Kidney tubule cell (primary cell): ENCODE measurements at places on chromosomes 4 and X.

- no peak for DNase-seq
Observed at GRCh38 chr4:108370291-108371141, 201.8 kb upstream of the LEF1 start.

GRCh38 chrX:109187473-109188168 is 294.3 kb downstream of the GUCY2F start:
- DNase-seq = no peak

- no peak for DNase-seq
Observed at GRCh38 chr4:22932326-22932725, 239.6 kb downstream of the GBA3 start.

GRCh38 chr4:73668782-73669201 is 48.6 kb upstream of the RASSF6 start:
- DNase-seq = peak; percentile 66

DNA sequence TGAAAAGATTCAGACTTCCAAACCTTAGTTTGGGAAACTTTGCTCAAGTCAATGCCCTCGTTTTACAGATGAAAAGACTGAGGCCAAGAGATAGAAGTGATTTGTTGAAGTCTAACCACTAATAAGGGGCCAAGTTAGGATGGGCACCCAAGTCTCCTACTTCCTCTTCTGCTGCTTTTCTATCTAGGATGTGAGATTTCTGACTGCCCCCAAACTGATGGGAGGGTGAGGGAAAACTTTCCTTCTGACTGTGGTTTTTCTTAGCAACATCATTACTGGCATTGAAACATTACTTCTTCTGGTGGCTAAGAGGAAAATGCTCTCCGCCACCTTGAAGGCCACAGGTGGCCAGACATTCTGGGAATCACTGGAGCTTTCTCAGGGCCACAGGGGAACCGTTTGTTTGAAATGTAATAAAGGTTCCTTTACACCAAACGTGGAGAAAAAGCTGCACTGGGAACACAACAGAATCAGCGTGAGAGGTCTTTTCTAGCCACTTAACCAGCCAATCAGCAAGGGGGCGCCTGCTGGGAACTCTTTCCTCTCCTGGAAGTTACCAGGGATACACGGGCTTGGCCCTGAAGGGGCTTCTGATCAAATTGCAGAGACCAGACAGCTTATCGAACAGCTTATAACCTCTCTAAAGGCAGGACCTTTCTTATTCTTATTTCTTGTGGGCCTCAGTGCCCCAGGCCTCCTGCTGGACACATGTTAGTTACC is 115.9 kb upstream of the TEX13D start:
- no peak for DNase-seq

GRCh38 chr4:152640058-152640921 is 39.5 kb downstream of the TMEM154 start:
- peak; percentile 18 for DNase-seq

DNA sequence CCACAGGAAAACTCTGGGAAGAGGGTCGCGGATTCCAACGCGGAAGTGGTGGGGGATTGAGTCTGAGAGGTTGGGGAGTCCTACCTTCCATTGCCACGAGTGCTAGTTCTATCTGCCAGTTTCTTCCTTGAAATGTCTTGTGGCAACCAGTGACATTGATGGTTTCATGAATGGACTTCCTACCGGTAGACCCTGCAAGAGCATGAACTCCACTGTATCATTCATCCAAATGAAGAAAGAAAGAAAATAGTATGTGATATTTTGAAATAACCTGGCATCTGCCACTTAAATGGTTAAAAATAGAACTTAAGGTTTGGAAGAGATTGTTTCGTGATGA is 1.1 kb upstream of the SLC10A7 start:
- DNase-seq = no peak

DNA sequence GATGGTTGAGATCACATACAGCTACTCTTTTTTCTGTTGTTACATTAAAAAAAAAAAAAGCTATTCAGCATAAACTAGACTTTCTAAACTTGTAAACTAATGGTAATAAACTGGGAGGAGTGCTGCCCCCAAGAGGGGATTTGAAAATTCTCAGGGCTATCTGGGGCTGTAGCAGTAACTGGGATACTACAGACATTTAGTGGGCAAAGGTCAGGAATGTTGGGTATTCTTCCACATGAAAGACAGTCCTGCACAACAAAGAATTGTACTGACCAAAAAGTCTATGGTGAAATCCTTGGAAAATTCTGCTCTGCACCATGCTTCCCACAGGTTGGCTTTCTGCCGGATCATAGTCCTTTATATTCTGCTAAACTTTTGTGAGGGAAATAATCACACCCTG is 232.6 kb upstream of the BOD1L1 start:
- DNase-seq = no peak

DNA sequence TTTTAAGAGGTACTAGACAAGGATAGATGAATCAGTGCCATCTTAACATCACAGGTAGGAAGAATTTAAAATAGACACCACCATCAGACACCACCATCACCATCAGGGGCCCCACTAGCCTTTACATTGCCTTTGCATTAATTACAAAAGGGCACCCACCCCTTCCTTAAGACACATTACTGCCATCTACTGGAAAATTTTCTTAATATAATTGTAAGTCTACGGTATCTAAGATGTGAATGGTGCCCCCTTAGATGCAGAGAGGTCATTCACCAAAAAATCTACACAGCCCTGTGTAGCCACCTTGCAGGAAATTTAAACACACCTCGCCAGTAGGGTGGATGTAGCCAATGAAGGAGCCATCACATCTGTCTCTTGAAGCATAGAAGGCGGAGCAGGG is 184.1 kb downstream of the MID1IP1 start:
- DNase-seq = no peak

DNA sequence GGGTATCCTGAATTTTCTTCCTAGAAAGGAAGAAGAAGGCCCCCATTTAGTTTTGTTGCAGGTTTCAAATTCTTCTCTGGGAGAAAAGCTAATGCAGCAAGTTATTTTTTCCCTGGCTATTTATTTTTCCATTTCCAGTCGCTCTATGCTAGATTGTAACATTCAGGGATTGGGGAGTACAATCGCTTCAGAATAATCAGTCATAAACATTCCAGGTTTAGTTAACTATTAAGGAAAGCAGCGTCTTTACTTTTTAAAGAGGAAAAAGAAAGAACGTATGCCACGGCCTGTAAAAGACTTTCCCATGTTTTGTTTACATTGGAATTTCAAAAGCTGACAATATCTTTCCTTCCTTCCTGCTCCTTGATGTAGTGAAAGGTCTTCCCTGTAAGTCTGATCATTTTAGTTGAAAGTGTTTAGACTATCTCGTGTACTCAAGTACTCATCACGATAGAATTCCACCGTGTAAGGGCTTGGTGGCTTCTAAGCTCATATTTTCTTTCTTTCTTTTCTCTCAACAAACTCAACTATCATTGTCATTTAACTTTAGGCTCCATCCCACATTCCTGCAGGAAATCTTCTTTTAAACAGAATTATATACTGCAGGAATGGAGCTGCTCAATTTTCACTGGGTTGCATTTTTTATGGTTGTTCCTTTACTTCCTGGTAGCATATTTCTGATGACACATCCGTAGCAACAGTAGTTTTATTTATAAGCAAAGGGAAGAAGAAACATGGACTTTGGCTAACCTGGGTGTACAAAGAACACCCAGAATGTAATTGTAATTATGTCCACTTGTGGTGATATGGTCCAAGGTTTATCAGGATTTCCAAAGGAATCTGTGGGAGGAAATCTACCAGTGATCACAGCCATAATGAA is 213.1 kb upstream of the FAT1 start:
- peak; percentile 96 for DNase-seq

GRCh38 chr4:1727117-1728031 is 6.1 kb downstream of the TACC3 start:
- peak; percentile 99 for DNase-seq

DNA sequence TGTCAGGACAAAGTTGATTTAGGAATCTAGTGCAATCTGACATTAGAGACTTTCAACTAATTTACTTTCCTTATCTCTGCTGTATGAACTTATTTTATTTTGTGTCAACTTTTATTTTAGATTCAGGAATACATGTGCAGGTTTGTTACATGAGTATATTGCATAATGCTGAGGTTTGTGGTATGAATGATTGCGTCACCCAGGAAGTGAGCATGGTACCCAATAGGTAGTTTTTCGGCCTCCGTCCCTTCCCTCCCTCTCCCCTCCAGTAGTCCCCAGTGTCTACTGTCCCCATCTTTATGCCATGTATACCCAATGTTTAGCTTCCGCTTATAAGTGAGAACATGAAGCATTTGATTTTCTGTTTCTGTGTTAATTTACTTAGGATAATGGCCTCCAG is 68.7 kb upstream of the TEX13D start:
- DNase-seq = no peak

- DNase-seq = peak; percentile 55
Observed at GRCh38 chrX:35166023-35166422, 223.4 kb downstream of the FAM47B start.

DNA sequence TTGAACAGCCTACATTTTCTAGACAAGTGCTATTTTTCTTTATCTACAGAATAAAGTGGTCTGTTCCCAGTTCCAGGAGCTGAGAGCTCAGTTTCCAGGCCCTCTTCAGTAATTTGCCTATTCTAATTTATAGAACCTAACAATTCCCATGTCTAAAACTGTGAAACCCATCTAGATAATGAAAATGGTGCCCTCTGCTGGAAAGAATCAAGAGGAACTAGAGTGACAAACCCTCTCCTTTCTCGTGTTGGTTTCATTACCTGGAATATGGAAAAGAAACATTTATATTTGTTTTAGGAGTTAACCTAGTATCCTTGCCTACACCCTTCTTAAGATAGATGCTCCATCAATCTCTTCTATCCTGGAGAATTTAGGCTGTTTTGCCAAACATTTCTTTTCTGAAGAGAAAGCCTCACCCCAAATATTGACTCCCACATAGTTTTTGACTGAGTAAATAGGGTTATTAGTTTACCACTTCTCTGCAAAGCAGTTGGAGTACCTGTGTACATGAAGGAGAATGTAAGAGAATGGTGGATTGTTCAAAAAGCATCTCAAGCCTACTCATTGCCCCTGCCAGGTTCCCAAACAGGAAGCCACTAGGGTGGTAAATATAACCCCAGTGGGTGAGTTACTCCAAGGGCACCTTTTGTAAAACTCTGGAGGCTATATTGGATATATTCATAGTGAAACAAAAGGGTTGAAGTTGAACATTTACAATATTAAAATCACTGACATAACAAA is 121.6 kb downstream of the RASL11B start:
- peak; percentile 67 for DNase-seq

DNA sequence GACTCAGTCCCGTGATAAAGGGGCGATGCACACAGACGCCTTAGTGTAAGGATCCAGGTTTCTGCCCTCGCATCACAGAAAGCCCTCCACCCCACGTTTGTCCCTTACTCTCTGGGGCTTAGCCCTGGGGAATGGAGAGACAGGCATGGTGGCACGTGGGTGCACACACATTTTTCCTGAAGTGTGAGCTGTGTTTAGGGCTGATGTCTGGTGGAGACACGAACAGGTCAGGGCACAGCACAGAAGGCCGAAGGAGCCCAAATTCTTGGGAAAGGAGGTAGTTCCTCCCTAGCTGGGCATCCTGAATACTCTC is 84.3 kb upstream of the DHRSX start:
- DNase-seq = no peak

GRCh38 chr4:8844976-8845690 is 26.5 kb downstream of the HMX1 start:
- no peak for DNase-seq

DNA sequence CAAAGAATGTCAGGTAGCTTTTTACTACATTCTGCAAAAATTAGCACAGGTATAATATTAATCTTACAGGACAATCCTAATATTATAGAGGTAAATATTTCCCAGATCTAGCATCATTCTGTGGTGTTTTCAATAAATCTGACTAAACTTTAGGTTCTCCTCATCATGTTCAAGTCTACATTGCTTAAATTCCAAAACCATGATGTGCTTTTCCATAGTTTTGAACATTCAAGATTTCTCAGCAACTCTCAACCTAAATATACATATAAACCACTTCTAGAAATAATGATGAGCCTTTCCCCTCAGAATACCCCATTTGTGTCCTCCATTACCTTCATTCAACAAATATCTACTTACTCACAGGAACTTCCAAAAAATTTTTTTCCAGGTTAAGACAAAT is 23.1 kb downstream of the EIF4E start:
- DNase-seq = no peak

GRCh38 chr4:147447786-147448185 is 33.1 kb upstream of the EDNRA start:
- DNase-seq = peak; percentile 44

- DNase-seq = no peak
Observed at GRCh38 chr4:7151668-7152227, 40.6 kb upstream of the SORCS2 start.

DNA sequence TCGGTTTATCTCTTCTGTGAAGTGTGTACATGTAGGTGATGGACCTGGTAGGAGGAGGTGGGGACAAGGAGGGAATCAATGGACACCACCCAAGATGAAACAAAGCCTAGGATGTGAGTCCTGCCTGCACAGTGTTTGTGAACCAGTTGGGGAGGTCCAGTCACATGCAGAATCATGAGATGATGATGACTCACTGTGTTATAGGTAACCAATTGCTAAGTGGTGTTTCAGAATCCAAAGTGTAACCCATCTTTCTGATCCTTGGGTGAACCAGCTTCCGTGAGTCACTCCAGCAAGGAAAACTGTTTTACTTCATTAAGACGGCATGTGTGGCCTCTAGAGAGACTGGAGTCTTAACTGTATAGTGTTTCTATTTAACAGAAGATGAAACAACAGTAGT is 57.9 kb upstream of the HPF1 start:
- peak; percentile 98 for DNase-seq

GRCh38 chrX:119871599-119872395 is at the start of the genes NDUFA1 and RNF113A:
NDUFA1 (plus strand) TSS chrX:119871832; CDS start chrX:119871912, 80 bp downstream.
RNF113A (minus strand) TSS chrX:119871733; CDS start chrX:119871613, 120 bp downstream.
- DNase-seq = peak; percentile 90

- no peak for DNase-seq
Observed at GRCh38 chr4:26786916-26787315, 73.7 kb upstream of the STIM2 start.

- no peak for DNase-seq
Observed at GRCh38 chr4:7585768-7586167, 151.0 kb upstream of the PSAPL1 start.

GRCh38 chrX:150200820-150201287 is 162.3 kb upstream of the MAMLD1 start:
- DNase-seq = peak; percentile 99

DNA sequence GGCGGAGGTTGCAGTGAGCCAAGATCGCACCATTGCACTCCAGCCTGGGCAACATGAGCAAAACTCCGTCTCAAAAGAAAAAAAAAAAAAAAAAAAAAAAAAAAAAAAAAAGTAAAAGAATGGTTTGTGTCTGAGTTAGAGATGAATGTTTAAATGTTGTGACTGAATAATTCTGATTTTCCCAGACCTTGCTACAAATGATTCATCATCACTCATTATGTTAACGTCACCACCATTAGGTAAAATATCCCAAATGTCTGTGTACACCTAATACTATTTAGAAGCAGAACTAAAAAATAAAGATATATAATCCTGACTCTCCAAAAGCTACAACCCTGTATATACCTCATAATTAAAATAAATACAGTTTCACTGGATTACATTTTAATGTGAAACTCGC is 70.8 kb downstream of the HHIP start:
- DNase-seq = peak; percentile 59

- DNase-seq = no peak
Observed at GRCh38 chr4:76381986-76382385, 39.0 kb downstream of the CCDC158 start.

GRCh38 chr4:26161030-26161824 is 159.6 kb upstream of the RBPJ start:
- DNase-seq = no peak

GRCh38 chr4:8188085-8188484 is 11.0 kb upstream of the SH3TC1 start:
- DNase-seq = peak; percentile 34

- peak; percentile 30 for DNase-seq
Observed at GRCh38 chr4:28557755-28558154, 1697.1 kb downstream of the STIM2 start.
